Stimulated activated CD8-positive, alpha-beta memory T cell treated with anti-CD3 and anti-CD28 coated beads, Interleukin-12 subunit alpha, Interleukin-12 subunit beta, amount 100 ng/mL, for 4 hours (primary cell): ENCODE measurements at places on chromosomes 7 and 10.

- DNase-seq, result no peak
Measured at GRCh38 chr10:27618036-27618615, 114.0 kb downstream of the RAB18 start.

DNA sequence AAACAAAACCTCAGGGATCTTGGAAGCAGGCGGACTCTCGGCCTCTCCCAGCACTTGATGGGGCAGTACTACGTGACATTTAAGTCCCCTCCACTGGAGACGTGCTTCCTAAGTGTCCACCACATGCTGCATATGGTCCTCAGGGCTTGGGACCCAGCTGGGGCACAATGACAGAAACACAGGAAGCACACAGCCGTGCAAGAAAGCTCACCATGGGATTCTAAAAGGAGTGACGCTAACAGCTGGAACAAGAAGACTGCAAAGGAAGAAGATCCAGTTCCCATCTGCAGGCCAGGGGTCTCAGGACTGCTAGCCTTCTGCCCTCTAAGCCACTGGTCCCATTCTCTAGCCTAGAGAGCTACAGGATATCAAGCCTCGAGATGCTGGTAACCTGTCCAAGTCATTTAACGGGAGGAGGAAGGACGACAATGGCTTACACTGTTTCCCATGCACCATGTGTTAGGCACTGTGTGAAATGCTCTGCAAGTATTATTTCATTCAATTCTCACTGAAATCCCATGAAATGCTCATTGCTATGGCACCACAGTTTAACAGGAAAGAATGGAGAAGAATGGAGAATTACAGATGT lies 61.1 kb downstream of the KCNMA1 start:
- DNase-seq, result no peak

- DNase-seq, result no peak
Measured at GRCh38 chr10:102596506-102596971, 47.7 kb upstream of the TRIM8 start.

DNA sequence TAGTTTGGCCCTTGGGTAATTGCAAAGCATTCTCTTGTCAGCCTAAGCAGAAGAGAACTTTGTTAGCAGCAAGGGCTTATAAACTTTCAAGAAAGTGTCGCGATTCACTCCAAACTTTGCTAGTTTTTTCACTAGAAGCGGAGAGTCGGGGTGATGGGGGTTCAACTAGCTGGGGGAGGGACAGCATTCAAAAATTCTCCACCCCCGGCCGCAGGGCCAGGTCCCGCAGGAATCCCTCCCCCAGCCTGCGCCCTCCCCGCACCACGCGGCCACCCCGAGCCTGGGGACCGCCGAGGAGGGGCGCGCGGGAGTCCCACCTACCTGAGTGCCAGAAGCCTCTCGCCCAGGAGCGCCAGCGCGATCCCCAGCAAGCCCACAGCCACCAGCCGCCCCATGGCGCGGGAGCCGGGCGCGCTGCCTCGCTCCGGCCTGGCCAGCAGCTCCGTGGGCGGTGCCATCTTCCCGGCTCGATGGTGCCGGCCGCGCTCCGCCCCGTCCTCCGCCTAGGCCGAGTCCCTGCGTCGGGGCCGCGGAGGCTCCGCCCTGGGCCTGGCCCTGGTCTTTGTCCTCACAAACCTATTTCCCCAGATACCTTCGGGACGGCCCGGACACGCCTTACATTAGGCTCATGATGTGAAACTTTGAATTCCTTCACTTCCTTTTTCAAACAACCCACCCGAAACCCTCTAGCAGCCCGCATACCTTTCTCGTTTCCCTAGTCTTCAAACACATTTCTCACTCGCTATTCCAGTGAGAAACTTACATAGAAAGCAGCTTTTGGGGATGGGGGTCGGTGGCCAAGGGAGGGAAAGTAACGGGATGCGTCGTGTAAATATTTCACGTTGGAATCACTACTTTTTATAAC lies at the start of gene PON2:
Gene PON2 (minus strand): TSS at position 472 of the 865 bp plus-strand sequence. CDS start 77 bp downstream, at position 395.
- DNase-seq, result peak; percentile 29

- DNase-seq, result no peak
Measured at GRCh38 chr7:45183711-45184210, 26.2 kb downstream of the RAMP3 start.

DNA sequence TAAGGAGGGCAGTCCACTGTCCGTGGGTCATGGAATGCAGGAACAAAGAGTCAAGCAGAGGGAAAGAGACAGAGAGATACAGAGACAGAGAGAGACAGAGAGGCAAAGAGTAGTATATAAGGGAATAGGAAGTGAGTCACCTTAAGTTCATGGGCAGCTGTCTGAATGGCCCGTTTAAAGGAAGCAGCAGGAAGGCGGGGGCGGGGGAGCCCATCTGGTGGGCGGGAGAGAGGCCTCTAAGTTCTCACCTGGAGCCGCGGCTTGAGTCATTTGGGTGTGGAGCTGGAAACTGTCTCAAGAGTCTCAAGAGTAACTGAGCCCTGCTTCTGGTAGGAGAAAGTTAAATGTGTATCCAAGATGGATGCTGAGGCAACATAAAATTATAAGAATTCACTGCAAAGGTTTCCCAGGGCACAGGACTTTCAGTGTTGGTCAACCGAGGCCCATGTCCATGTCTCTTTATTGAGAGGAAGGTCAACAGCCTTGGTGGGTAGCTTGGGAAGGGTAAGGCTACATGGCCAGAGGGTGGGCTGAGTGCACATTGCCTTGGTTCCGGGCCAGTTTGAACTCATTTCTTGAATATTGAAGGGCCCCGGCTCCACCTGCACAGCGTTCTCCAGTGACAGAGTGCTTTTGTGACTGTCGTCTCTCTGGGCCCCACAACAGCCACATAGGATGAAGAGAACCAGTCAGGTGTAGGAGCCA lies 85.5 kb upstream of the CACUL1 start:
- peak; percentile 8 for DNase-seq

- no peak for DNase-seq
Measured at GRCh38 chr7:128037880-128038619, 6.8 kb upstream of the LRRC4 start.

- DNase-seq, result no peak
Measured at GRCh38 chr10:30988831-30989435, 42.7 kb downstream of the ZNF438 start.

DNA sequence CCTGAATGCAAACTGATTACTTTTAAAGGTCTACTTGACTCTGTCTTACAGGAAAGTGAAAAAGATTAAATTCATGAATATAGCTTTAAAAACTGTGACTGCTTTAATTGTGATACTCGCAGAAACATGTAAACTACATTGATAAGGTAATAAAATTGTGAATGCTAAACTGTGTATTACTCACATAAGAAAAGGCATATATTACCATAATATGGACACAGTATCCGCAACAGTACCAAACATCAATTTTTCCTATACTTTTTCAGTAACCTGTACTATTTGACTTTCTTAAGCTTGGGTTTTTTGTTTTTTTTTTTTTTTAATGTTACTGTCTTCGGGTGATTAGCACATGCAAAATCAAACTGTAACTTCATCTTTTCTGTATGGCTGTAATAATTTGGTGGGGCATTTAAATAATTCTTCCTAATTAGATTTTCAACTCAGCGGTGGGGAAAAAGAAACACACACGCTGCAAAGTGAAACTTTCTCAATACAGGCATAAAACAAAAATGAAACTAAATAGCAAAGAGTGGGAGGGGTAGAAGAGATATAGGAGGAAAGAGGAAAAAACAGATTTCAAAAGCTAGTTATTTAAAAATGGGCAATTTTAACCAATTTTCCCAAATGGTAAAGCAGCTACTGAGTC lies 23.2 kb downstream of the NT5C3A start:
- DNase-seq, result no peak

DNA sequence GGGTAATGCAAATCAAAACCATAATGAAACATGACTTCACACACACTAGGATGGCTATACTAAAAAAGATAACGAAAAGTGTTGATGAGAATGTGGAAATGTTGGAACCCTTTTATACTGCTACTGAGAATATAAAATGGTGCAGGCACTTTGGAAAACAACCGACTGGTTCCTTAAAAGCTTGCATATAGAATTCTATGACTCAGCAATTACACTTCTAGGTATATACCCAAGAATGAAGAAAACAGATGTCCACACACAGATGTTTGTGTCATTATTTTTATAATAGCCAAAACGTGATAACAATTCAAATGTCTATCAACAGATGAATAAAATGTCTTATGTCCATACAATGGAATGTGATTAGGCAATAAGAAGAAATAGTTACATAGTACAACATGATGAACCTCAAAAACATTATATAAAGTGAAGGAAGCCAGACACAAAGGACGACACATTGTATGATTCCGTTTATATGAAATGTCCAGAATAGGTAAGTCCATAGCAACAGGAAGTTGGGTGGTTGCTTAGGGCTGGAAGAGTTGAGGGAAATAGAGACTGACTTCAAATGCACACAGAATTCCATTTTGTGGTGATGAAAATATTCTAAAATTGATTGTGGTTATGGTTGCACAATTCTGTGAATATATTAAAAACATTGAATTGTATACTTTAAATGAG lies 148.3 kb upstream of the PHYHIPL start:
- no peak for DNase-seq

DNA sequence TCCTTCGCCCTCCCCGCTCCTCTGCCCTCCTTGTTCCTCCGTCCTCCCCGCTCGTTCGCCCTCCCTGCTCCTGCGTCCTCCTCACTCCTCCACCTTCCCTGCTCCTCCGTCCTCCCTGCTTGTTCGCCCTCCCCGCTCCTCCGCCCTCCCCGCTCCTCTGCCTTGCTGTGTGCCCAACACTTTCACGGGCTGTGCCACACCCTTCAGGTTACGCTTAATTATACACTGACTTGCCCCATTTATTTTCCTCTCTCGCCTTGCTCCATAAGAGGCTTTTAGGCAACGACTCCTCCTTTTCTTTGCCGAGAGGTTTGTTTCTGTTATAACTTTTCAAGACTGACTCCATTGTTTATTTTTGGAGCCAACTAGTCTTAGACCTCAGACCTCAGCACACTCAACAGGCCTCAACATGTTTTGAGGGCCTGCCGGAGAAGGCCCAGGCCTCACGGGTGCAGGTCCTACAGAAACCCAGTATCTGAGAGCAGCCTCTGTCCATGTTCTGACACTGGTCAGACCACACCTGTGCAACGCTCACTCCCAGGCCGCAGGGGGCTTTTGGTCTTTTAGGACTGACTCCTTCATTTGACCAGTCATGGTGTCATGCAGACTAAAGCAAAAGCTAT lies 18.2 kb upstream of the PRKAG2 start:
- DNase-seq, result no peak

- no peak for DNase-seq
Measured at GRCh38 chr10:47378606-47379444, 5.3 kb downstream of the ZNF488 start.

GRCh38 chr7:76008156-76008687 lies 13.8 kb upstream of the TMEM120A start:
- DNase-seq, result no peak

GRCh38 chr7:141304291-141304690 lies 230.4 kb downstream of the TMEM178B start:
- DNase-seq, result no peak

- no peak for DNase-seq
Measured at GRCh38 chr10:129161150-129161549, 305.9 kb upstream of the MGMT start.

GRCh38 chr10:78614267-78614666 lies 454.5 kb upstream of the ZMIZ1 start:
- no peak for DNase-seq

- no peak for DNase-seq
Measured at GRCh38 chr10:103658049-103658577, 164.6 kb downstream of the NEURL1 start.

GRCh38 chr7:134891262-134891695 lies 95.0 kb upstream of the AGBL3 start:
- no peak for DNase-seq

GRCh38 chr10:59817773-59818172 lies 64.5 kb upstream of the MRLN start:
- DNase-seq, result no peak

- DNase-seq, result no peak
Measured at GRCh38 chr7:102417105-102417504, 16.3 kb upstream of the ORAI2 start.

DNA sequence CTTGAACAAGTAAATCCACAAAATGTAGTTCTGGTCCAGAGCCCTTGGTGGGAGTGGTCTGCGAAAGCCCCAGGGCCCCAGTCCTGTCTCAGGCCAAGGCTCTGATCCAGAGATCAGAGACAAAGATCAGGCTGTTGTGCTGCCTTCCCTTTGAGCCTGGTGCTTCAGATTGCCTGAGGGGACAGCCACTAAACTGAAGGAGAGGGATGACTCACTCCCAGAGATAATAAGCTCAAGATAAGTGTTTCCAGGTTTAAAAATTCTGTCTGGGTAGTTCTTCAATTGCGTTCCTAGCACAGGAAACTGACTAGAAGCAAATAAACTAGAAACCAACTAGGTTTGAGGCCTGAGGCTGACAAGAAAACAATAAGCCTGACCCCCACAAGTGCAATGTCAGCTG lies 190.2 kb downstream of the RAMP3 start:
- no peak for DNase-seq

- peak; percentile 77 for DNase-seq
Measured at GRCh38 chr7:118214051-118214832, 10.3 kb upstream of the ANKRD7 start.

DNA sequence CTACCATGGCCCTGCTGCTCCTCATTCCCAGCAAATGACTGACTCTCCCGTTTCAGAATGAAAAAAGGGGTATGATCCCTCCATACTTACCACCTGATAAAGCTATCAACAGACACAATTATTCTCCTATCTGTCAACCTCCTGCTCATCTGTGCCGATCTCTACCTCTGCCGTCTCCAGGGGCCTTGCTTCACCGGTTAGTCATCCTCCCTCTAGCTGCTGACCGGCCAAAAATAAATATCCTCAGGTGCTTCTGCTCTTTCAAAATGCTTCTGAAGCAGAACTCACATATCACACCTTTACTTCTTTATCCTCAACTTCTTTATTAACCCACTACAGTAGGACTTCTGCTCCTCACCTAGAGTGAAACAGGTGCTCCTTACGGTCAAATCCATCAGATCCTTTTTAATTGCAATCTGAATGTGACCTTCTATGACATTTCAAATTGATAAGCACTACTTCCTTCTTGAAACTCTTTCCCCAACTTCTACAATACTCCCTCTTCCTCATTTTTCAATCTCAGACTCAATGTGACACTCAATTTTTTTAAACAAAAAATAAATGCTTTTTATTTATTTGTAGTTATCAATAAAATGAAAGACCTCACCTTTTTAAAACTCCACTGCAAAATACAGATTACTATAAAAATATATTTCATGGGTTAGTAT lies 63.2 kb downstream of the LMBR1 start:
- DNase-seq, result no peak

GRCh38 chr10:91797048-91797690 lies 1.1 kb upstream of the TNKS2 start:
- no peak for DNase-seq

DNA sequence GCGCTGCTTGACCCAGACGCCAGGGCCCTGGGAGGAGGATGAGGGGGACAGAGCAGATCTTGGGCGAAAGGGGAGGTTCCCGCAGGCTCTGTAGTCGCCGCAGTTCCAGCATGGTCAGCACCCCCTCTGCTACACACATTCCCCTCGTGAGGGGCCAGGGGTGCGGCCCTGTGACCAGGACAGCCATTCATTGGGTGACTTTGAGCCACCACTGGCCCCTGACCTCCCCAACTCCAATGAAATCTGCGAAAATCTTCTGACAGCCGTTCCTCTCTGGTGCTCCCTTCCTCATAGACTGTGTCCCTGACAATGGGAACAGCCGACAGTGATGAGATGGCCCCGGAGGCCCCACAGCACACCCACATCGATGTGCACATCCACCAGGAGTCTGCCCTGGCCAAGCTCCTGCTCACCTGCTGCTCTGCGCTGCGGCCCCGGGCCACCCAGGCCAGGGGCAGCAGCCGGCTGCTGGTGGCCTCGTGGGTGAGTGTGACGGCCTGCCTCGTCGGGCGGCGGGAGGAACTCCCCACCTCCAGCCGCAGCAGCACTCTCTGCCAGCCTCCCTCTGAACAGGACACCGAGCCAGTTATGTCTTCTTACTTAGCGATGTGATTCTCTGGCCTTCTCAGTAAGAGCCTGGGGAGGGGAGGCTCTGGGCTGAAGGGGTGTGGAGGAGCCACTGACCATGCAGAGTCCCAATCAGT lies 825 bp downstream of the TMEM176A start:
- DNase-seq, result no peak
